ENCODE measurements at places on chromosomes 12 and 14.

DNA sequence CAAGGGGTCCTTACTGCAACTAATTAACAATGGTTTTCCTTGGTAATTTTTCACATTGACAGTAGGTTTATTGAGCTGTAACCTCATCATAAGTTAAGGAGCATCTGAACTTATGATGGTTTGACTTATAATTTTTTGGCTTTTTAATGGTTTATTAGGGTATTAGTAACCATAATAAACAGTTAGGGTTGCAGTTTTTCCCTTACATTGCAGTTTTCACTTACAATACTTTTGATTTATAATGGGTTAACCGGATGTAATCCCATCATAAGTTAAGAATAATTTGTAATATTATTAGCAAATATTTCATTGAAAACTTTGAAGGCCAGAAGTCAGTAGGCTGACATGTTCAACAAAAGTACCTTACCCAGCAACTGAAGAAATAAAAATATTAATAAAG is 811.6 kb downstream of the TRHDE start:
- no peak for DNase-seq

DNA sequence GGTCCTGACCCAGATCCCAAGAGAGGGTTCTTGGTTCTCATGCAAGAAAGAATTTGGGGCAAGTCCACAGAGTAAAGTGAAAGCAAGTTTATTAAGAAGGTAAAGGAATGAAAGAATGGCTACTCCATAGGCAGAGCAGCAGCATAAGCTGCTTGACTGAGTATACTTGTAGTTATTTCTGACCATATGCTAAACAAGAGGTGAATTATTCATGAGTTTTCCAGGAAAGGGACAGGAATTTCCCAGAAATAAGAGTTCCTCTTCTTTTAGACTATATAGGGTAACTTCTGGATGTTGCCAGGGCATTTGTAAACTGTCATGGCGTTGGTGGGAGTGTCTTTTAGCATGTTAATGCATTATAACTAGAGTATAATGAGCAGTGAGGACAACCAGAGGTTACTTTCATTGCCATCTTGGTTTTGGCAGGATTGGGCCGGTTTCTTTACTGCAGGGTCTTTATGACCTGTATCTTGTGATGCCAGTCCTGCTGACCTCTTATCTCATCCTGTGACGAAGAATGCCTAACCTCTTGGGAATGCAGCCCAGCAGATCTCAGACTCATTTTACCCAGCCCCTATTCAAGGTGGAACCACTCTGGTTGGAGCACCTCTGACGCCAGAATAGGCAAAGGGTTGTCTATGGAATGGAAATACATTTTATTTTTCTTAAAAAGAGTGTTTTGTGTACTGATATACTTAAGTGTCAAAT is 113.8 kb downstream of the OTOGL start:
- DNase-seq = no peak

DNA sequence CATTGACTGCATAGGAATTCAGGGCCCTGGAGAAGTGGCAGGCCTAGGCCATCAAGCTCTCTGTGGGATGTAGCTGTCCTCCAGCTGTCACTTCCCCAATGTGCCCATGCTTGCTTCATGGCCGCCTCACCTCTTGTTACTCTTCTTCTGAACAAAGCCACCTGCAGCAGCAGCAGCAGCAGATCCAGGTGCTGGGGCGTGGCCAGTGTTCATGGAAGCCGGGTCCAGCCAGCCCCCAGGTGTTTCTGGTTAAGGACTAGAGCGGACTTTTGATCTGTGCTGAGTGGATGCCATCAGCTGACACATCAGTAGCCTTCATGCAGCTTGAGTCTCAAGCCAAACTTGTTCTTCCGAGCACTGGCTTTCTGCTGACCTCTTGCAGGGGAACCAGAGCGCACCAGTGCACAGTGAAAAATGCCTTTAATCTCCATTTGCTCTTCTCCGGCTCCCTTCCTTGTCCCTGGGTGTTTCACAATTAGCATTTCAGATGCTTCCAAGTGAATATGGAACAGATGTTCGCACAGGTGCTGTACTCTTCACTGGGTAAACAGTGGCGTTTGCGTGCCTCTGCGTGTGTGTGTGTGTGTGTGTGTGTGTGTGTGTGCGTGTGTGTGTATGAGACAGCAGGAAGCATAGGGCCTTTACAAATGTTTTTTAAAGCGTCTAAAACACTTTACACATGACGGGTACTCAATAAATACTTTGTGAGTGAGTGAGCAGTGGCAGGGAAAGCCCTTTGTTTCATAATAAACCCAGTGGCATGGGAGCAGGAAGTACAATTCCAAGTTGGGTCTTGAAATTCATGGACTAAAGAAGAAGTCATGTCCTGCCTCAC is 20.1 kb downstream of the TPCN1 start:
- DNase-seq = peak; percentile 67

DNA sequence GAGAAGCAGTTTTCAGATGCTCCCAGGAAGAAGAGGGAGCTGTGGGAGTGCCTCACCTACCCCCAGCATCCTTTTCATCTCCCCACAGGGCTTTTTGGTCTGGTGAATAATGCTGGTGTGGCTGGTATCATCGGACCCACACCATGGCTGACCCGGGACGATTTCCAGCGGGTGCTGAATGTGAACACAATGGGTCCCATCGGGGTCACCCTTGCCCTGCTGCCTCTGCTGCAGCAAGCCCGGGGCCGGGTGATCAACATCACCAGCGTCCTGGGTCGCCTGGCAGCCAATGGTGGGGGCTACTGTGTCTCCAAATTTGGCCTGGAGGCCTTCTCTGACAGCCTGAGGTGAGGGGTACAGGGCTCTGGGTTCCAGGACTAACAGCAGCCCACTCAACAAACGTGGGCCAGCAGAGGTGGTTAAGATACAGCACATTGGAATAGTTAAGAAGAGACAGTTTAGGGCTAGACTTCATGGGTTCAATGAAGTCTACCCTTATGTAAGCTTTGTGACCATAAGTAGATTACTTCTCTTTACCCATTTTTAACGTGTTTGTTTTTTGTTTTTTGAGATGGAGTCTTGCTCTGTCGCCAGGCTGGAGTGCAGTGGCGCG is 1.5 kb downstream of the RDH5 start:
- no peak for DNase-seq

DNA sequence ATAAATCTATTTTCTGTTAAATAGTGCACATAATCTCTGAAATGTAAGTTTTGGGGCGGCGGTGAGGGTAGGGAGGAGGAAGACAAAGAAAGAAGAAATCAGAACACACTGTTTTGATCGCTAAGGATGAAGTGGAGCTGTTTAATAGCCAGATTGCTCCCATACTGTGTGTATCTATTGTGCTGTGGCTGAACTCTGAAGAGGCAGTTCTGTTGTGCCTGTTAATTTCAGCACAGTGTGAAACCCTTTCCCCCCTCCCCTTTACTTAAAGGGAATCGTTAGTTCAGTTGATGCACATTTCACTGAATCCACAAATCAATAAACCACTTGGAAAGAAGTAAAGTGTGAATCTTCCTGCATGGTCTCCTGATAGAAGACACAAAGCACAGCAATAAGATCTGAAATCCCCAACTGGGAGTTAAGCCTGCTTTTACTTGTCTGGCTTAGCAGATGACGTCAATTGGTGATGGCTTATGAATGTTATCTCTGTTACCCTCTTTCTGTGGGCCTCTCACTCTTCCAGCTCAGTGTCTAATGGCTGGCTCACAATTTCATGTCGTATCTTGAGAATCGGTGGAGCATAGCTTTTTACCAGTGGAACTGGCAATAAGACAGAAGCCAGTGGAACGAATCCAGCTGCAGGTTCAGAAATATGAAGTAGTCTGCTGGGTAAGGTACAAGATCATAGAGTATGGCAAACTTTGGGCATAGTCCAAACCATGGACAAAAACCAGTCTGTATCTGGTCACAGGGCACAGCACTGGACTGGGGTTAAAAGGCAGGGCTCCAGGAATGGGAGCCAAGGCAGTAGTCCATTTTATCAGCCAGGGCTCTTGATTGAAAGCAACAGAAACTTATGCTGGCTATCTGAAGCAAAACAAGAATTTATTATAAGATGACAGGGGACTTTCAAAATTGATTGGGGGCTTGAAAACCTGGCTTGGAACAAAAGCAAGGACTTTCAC is 413.5 kb upstream of the SEL1L start:
- DNase-seq = peak; percentile 87

DNA sequence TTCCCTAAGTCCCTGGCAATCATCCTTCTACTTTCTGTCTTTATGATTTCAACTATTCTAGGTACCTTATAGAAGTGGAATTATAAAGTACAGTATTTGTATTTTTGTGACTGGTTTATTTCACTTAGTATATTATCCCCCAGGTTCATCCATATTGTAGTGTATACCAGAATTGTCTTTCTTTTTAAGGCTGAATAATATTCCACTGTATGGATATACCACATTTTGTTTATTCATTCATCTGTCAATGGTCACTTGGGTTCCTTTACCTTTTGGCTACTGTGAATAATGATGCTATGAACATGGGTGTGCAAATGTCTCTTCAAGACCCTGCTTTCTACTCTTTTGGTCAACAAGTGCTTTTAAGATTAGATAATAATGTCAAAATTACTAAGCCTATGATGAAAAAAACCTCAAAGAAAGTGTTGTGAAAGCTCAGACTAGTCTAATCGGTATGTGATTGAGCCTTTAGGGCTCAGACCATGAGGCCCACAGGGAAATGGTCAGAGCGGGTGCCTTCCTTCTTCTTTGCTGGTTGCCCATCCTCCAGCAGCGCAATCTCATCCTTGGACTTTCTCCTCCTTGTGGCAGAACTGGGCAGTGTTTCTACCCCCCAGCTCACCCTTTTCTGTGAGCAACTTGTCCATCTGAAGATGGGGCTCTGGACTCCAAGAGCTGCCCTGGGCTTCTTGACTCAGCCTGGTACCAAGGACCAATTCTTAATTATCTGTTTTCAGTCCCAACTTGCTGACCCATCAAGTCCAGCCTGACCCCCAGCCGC is 105.4 kb downstream of the TTC8 start:
- no peak for DNase-seq

GRCh38 chr12:47488888-47489287 is 216.9 kb downstream of the RPAP3 start:
- DNase-seq = no peak

DNA sequence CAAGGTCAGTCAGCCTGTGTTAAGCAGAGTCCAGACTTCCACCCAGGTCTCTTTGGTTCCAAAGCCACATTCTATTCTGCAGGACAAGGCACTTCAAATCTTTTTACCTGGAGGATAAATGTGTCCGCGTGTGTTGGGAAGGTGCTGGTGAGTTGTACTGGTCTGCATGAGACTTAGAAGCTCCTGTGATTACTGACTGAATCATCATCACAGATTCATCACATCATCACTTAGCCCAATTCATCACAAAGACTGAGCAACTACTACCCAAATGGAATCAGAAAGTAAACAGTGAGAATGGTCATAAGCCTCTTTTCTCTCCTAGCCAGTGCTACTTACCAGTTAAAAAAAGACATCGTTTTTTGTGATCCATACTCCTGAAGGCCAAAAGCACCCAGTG is 5.3 kb downstream of the SLC15A5 start:
- DNase-seq = no peak

- no peak for DNase-seq
These were observed 174.7 kb downstream of the SLC2A13 start for GRCh38 chr12:39931231-39931630.

DNA sequence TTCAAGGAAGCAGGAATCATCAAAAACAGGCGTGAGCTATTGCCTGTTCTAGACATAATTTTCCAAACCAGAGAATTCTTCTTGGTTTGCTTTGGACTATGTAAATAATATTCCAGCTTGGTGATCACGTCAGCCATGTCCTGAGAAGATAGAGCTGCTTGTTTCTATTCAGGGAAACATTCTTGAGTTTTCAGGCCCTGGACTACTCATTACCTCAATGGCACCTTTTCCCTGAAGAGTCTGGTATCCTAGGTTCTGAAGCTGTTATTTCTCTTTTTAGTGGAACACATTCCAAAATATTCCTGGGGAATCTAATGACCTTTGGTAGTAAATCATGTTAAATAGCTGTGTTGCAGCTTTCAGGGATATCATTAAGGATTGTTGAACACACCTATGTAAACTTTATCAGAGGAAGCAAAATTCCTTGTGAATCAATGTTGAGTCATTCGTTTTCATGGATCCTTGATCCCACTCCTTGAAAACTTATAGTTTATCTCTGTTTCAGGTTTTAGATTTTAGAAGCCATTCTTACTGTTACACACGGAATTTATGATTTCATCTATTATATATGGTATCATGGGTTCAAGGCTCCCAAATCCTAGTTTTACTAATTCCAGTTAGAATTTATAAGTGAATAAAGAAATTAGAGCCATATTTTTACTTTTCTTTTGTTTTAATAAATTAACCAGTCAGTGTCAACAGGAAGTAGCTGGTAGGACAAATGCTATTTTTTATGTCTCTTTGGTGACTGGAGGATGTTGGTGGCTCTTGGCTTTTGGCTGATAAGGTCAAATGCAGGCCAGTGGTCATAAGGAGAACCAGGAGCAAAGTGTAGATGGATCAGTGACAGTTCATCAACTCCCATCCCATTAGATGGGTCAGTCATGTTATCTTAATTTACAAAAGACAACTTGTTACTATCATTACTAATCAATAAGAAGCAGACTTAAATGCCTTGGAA is 380.1 kb downstream of the ZFP36L1 start:
- DNase-seq = no peak

GRCh38 chr12:64016521-64016920 is 172.0 kb downstream of the SRGAP1 start:
- DNase-seq = no peak

GRCh38 chr14:25406818-25407217 is 356.9 kb upstream of the STXBP6 start:
- peak; percentile 74 for DNase-seq

GRCh38 chr14:99671235-99672224 is 12.6 kb upstream of the CYP46A1 start:
- peak; percentile 79 for DNase-seq

GRCh38 chr12:78559886-78560285 is 304.7 kb upstream of the SYT1 start:
- DNase-seq = no peak

DNA sequence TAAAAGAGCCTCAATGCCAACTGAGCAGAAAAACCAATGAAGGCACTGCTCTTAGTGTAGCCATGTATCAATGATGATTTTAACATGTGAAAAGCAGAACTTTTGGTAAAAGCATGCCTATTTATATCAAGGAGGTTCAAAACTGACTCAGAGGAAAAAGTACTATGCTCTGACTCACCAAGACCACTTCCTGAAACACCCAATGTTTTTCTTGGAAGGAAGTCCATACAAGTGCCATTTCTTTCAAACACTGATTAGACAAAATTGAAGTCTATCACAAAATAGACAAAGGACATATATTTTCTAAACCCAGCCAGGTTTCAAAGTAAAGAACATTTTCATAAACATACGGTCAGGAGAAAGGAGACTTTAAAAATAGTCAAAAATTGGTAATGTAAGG is 88.6 kb downstream of the EPS8 start:
- DNase-seq = no peak
